ENCODE measurements at places on chromosomes 2 and 18.

DNA sequence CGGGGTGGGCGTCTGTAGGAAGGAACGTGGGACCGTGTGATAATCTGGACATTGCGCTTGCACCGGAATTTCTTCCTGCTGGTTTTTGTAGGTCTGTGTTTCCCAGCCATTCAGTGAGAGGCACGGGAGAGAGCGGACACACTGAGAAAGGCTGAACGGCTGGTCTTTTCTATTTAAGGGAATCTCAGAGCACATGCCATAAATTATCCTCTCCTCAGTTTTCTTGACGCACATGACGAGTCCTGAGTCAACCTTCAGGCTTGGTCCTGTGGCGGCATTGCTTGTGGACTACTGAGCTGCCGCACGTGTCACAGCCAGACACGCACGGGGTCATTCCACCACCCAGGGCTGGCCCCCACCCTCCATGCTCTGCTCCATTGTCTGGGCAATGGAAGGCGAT lies 519.3 kb upstream of the ID2 start:
- DNase-seq = no peak

DNA sequence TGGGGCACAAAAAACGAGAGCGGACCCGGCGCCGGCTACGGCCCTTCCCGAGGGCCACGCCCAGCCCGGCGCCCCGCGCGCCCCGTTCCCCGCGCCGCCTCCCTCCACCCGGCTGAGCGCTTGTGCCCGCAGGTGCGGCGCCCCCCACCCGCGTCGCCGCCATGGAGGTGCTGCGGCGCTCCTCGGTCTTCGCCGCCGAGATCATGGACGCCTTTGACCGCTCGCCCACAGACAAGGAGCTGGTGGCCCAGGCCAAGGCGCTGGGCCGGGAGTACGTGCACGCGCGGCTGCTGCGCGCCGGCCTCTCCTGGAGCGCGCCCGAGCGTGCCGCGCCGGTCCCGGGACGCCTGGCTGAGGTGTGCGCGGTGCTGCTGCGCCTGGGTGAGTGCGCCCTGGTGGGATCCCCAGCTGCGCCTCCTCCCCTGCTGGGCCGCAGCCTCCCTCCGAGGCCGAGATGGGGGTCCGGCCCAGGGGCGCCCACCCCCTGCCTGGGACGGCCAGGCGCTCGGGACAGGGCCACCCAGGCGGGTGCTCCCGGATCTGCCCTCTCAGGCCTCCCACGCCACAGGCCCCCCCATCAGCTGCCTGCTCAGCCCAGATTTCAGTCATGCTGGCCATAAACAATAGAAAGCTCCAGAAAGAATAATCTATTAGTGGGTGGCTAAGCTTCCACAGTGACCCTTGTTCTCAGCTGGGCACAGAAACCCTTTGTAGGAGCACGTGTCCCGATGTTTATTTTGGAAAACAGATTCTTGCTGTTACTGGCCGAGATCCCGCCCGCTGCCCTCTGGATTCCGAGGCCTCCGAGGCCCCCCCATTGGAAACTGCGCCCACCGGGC lies 997 bp downstream of the BOK start:
- DNase-seq = no peak

- DNase-seq = peak; percentile 65
These were observed 208.7 kb downstream of the ICOS start for GRCh38 chr2:204145263-204145751.

DNA sequence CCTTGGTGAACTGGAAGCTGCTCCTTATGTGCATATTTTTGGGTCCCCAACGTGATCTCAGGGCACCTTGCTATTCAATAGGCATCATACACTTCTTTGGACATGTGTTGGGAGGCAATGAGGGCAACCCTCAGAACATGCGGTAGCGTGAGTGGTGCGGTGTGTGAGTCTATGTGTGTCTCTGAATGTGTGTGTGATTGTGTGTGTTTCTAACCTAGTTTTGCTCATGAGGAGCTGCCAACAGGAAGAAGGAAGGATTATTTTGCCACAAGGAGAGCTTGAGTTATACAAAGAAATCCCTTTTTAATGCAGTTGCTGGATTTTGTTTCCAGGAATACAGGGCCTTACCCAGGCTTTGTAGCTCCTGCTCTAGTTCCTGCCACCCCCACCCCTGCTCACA lies 75.8 kb upstream of the ITGA6 start:
- no peak for DNase-seq
